ENCODE measurements at places on chromosomes 3 and 15.
A peak's percentile ranks its signal among the peaks of the same experiment; 100 is the strongest.

- DNase-seq, result no peak
Observed at GRCh38 chr15:67564968-67565345, 22.5 kb downstream of the MAP2K5 start.

GRCh38 chr3:187243933-187244524 is 46.7 kb downstream of the RTP1 start:
- no peak for DNase-seq

DNA sequence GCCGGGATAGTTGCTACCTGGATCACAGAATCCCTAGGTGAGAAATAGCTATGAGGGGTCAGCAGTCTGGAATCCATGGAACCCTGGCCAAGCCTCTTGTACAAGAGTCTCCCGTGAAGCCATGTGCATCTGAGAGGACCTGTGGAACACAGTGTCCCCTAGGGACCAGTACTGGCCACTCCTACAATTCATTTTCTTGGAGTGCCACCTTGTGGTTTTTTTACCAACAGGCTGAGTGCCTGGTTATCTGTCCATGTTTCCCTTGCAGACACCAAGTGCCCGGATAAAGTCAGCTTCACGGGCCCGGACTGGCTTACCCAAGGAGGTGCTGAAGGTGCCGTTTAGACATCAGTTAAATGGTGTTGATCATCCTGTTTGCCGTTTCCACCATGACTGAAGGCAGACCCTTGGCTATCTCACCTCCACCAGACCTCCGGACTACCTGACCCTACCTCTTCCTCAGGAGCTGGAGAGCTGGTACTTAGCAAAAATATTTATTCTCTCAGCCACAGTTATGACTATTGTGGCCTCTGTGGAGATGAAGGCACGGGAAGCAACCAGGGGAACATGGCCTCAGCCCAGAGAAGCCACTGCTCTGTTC is 93.9 kb downstream of the RBPMS2 start:
- DNase-seq, result no peak

DNA sequence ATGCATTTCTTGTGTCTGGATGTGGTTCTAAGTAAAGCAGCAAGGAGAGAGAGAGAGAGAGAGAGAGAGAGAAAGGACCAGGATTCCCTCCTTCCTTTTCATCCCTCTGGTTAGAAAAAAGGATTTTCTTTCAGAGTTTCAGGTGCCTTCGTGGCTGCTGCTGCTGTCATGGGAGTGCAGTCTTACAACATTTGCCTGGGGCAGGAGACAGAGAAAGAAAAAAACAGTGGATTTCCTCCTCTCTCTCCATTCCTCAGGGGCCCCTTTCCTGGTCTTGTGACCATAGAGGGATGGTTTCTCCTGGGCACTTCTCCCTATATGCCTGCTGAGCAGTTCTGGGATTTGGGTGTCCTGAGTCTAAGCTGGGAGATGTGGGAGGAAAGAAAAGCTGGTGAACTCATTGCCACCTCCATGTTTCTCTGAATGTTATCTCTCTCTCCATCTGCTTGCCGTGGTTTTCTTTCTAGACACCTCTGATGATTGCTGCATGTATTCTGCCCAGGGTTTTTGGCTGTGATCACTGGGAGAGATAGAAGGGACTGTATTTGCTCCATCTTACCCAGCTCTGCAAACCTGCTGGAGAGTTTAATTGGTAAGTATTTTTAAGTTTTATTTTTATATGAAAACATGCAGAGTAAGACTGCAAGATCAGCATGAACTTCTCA is 142.4 kb upstream of the RGMA start:
- no peak for DNase-seq

DNA sequence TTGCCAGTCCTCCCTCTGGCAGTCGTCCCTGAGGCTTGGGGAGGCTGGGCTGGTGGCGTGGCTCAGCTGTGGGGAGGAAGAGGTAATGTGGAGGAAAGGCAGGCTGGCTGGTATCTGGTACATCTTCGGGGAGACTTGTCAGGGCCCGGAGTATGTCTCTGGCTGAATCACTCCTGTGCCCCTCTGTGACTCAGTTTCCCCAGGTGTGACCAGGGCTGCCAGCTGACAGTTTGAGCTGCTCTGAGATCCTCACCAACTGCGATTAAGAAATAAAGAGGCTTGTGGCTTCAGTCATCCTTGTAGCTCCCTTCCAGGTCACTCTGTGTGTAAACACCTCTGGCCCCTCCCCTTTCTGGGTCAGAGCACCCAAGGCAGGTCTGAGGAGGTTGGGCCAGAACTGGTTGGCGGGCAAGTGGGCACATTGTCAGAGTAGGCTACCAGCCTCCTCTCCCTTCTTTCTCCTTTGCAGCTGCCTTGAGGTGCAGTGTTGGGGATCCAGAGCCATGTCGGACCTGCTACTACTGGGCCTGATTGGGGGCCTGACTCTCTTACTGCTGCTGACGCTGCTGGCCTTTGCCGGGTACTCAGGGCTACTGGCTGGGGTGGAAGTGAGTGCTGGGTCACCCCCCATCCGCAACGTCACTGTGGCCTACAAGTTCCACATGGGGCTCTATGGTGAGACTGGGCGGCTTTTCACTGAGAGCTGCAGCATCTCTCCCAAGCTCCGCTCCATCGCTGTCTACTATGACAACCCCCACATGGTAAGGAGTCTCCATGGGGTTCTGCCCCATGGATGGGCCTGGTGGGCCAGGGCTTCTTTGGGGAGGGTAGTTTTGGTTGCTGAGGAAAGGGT is 3.0 kb downstream of the TEX264 start:
- DNase-seq, result no peak

DNA sequence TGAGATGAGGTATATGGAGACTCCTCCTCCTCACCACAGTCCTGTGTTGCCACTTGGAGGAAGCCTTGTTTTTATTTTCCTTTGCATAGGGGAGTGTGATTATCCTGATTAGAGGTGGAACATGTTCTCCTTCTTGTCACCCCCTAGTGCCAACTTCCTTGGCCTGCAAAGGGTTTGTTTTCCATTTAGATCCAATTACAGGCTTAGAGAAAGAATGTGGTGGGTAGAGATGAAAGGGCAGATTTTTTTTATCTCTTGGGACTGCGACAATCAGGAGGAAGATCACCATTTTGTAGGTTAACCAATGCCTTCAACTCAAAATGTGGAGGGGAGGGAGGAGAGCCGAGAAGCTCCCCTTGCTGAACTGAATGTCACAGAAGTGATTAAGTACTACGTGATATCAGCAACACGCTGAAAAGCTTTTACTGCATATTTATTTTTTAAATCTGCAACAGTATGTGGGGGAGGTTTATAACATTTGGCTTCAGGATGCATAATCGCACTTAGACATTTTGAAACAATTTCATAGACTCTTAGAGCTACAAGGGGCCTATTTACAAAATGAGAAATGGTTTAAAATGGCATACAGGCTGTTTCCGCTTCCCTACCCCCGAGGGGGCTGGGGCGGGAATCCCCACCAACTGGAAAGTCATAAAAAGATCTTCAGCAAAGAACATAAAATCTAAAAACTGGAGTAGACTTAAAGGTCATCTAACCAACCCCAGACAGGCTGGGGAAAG is 2.4 kb downstream of the LMCD1 start:
- DNase-seq, result no peak

GRCh38 chr3:184333190-184333589 is 4.2 kb upstream of the FAM131A start:
- no peak for DNase-seq

DNA sequence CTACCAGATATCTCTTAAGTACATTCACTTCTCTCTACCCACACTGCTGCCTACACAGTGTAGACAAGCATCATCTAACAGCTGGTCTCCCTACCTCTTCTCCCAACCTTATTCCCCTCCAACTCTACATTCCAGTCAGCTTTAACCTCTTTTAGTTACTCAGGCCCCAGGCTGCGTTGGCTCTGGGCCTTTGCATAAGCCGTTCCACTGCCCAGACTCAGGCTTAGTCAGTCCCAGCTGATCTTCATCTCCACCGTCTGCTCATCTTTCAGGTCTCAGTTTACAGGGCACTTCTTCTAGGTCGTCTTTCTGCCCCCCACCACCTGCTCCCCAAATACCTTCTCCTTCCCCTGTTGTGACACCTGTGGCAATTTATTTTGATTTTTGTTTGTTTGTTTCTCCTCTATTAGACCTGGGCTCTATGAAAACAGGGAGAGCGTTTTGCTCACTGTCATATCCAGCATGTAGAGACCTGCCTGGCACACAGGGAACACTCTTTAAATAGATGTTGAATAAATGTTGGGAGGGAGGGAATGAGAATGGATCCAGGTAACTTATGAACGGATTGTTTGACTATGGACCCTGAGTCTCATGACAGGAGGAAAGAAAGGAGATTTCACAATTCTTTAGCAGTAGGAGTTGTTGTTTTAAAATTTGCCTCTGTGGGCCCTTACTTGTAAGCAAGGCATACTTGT is 11.1 kb downstream of the SLC27A2 start:
- no peak for DNase-seq

DNA sequence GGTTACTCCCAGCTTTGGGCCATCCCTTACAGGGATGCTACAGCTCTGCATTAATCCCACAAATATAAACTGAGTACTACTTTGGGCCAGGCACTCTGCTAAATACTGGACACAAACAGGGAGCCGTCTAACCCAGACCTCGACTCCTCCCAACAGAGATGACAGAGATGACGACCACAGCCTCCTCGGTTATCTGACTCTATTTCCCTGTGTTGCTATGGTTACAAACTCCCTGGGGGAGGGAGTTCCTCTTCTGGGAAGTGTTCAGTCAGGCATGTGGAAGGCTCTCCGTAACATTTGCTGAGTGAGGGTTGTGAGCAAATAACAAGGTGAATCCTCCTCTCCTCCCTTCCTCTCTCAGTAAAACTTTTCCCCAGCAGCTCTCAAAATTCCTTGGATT is 6.7 kb upstream of the CMTM7 start:
- DNase-seq, result no peak

- no peak for DNase-seq
Observed at GRCh38 chr3:102761766-102762165, 327.0 kb downstream of the ZPLD1 start.

DNA sequence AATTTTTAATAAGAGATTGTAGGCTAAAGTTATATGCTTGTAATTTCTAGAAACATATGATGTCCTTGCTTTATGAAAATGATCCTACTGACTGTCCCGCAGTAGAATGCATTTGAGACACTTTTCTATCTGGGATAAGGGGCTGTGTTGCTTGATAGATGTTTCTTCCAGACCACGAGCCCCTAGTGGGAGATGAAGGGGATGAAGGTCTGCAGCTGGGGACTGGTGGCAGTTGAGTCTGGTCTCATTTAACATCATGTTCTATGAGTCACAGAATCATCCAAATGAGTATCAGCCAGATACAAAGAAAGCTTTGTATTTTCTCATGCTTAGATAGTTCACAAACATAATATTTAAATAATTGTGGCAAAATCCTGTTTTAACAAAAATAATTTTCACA is 84.3 kb upstream of the PRTG start:
- no peak for DNase-seq

DNA sequence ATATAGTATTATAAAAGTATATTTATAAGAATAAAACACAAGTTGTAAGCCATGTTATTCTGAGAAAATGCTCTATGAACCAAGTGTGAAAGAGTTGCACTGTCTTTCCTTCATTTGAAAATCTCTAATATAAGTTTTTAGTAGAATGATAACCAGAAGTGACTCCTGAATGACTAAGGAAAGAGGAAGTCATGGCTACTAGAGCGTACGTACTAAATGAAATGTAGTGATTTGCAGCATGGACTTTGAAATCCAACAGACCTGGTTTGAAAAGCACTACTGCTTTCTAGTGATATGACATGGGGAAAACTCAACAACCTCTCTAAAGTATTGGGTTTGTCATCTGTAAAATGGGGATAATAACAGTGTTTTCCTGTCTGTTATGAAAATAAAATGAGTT is 10.3 kb upstream of the DNAJC13 start:
- no peak for DNase-seq

GRCh38 chr3:13479582-13480339 is at the start of gene HDAC11:
Gene HDAC11 (plus strand): TSS chr3:13480306. CDS start chr3:13480348, 42 bp downstream.
- peak; percentile 99 for DNase-seq

DNA sequence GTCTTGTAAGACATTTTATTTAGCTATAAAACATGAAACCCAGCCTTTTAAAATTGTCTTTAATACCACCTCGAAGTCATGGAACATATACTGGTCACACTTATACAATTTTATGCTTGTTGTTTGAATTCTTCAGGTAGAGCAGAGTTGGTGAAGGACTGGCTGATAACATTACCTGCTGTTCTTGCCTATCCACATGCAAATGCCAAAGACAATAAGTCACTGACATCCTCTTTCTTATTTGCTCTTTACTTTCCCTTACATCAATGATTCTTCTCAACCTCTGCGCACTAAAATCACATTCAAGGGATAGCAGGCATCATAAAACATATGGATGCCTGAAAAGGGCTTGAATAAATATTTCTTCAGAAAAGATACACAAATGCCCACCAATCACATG is 392.5 kb upstream of the ATP11B start:
- no peak for DNase-seq

DNA sequence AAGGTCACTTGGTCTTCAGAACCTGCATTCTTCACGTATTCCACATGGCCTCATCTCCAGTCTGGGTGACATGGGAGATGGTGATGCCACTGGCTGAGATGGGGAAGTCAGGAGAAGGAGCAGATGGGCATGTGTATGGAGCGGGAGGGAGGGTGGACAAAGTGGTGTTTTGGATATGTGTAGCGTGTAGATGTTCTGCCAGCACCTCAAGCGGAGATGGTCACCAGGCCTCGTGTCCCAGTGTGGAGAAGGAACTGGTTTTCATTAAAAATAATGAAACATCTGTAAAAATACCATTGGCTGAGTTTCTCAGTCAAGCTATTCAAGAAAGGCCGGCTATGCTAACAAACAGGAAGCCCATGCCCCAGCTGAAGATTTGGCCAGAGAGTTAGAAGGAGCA is 26.2 kb downstream of the LARP6 start:
- DNase-seq, result peak; percentile 54

DNA sequence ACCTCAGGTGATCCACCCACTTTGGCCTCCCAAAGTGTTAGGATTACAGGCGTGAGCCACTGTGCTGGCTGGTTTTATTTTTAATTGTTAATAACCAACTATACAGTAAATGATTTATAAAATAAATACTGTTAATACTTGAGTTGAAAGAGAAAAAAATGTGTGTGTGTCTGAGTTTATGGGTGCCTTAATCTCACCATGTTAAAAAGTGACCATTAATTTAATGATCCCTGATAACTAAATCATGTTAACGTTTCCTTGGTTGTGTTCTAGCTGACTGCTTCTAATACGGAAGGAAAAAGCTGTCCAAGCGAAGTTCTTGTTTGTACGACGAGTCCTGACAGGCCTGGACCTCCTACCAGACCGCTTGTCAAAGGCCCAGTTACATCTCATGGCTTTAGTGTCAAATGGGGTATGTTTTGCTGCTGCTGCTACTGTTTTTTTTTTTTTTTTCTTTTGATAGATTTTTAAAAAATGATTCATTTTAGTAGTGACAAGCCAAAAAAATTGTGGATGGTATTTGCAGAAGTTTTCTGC is 113.5 kb downstream of the GHSR start:
- DNase-seq, result no peak

DNA sequence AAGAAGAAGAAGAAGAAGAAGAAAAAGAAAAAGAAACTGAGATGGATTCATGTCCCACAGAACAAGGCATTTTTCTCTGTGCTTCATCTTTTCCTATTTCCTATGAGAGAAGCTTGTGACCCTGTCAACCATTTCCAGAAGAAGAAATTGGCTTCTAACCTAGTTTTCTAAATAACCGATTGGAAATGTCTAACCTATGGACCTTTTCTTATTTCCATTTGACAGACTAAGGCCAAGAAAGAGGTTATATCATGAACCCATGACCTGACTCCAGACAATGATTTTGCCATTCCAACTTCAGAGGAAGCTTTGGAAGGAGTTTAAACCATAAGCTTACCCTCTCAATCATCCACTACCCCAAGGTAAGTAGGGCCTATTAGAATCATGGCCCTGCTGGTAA is 16.3 kb upstream of the CSRNP1 start:
- DNase-seq, result no peak

Data from osteocyte (in vitro differentiated cells).